ENCODE measurements at places on chromosomes 3 and 15. TPM values are rescaled to one million over a fixed set of nuclear protein-coding genes. Genes with fewer than 3 reads are reported as not detected.
A peak's percentile ranks its signal among the peaks of the same experiment; 100 is the strongest.

DNA sequence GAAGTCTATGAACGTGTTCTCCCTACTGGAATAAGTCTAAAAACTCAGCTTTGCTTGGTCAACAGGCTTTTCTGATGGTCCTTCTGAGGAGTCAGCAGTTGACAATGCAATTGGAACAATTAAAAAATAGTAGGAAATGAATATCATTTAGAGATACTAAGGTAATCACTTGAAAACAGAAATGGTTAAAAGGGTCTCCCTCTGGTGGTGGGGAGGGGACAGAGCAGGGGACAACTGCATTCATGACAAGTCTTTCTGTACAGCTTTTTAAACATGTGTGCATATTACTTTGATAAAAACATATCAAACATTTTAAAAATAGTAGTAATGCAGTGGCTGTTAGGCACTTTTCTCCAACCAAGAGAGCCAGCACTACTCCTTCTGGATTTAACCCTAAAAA lies 119.9 kb upstream of the FHIT start:
- peak; percentile 46 for DNase-seq
- H3K4me1 ChIP-seq, result no peaks in the 10 kb centered on the region
- H3K36me3 ChIP-seq, result no peaks in the 10 kb centered on the region
- H3K27ac ChIP-seq, result no peak overlapping the region
- H3K4me3 ChIP-seq, result no peak overlapping the region
- H3K27me3 ChIP-seq, result no peaks in the 10 kb centered on the region

TNNC1 gene
- total RNA-seq, result 40.5 TPM

GRCh38 chr3:18382760-18383369 lies 42.3 kb downstream of the SATB1 start:
- H3K36me3 ChIP-seq, result no peaks in the 10 kb centered on the region
- H3K27ac ChIP-seq, result no peak overlapping the region
- DNase-seq, result no peak
- no peaks in the 10 kb centered on the region for H3K27me3 ChIP-seq
- no peak overlapping the region for H3K4me3 ChIP-seq

GRCh38 chr15:89499156-89499555 lies 2.8 kb upstream of the RHCG start:
- no peak overlapping the region for H3K27ac ChIP-seq
- DNase-seq, result no peak
- peaks cover 3% of the 10 kb centered on the region for H3K4me1 ChIP-seq
- H3K4me3 ChIP-seq, result no peak overlapping the region
- H3K36me3 ChIP-seq, result no peaks in the 10 kb centered on the region
- no peaks in the 10 kb centered on the region for H3K27me3 ChIP-seq

DNA sequence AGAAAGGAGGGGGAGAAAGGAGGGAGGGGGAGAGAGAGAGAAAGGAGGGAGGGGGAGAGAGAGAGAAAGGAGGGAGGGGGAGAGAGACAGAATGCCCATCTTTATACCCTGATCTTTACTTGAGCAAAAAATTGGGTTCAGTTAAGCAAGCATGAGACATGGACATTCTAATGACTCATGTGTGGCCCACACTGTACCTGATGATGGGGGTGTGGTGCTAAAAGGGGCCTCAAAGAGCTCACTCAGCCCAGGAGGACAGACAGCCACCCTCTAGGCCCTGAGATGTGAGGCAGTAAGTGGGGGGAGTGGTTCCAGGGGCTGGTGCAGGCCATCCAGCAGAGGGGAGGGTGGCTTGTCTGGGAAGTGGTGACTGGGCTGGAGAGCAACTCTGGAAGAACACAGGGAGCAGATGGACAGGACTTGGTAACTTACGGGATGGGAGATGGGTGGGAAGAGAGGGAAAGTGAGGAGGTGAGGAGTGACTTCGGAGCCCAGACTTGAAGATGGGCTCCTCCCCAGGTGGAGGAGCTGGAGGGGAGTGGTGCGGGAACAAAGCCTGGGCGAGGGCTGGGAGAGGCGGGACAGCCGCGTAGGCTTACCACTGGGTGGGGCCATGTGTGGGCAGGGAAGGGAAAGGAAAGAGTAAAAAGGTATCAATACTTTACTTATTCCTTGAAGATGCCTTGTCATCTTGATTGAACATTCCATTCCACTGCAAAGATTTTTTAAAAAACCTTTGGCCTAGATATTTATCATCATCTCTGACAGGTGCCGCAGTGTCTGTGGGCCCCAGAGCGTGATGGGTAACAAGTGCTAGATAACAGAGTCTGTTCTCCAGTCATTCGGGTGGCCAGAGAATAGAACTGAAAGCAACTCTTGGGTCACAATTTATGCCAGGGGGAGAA lies 32.3 kb downstream of the TSPAN3 start:
- peaks cover 1% of the 10 kb centered on the region for H3K36me3 ChIP-seq
- DNase-seq, result no peak
- H3K27ac ChIP-seq, result no peak overlapping the region
- H3K4me3 ChIP-seq, result no peak overlapping the region
- H3K27me3 ChIP-seq, result no peaks in the 10 kb centered on the region

- no peaks in the 10 kb centered on the region for H3K36me3 ChIP-seq
- H3K4me3 ChIP-seq, result no peak overlapping the region
- H3K27ac ChIP-seq, result no peak overlapping the region
- no peaks in the 10 kb centered on the region for H3K4me1 ChIP-seq
- H3K27me3 ChIP-seq, result no peaks in the 10 kb centered on the region
These were observed 584.4 kb upstream of the TBL1XR1 start for GRCh38 chr3:177781686-177782161.

DNA sequence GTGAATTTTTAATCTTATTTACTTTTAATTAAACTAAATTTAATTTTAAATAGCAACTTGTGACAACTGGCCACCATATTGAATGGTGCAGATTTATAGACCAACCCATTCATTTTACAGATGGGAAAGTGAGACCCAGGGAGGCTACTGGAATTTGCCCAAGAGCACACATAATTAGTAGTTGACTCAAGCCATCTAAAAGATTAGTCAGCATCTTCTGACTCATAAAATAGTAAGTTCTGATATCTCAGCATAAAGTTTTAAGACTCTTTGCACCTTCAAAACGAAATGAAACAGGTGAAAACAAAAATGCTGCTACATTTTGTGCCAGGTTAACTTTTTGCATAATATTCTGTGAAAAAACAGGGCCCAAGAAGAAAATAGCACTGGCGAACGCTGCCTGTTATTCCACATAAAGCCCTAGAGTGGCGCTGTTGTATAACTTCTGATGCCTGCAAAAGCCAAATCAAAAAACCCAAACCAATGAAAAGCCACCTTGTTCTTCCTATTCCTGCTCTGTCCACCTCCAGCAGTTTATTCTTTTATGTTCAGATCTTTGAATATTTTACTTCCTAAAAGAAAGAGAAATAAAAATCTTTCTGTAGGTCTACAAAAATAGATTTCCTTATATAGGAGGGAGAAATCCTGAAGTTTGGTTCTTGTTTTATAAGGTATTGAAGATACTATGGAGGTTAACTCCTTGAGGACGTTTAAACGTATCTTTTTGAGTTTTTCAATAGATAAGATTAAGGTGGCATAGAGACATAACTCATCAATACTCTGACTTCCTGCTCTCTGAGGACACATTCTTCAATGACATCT lies 62.8 kb downstream of the OTOL1 start:
- peaks cover 2% of the 10 kb centered on the region for H3K27me3 ChIP-seq
- no peaks in the 10 kb centered on the region for H3K4me1 ChIP-seq
- H3K27ac ChIP-seq, result no peak overlapping the region

GRCh38 chr3:176964661-176965060 lies 232.6 kb downstream of the TBL1XR1 start:
- no peak overlapping the region for H3K4me3 ChIP-seq
- no peaks in the 10 kb centered on the region for H3K27me3 ChIP-seq
- peaks cover 14% of the 10 kb centered on the region for H3K4me1 ChIP-seq
- no peaks in the 10 kb centered on the region for H3K36me3 ChIP-seq
- H3K27ac ChIP-seq, result no peak overlapping the region
- no peak for DNase-seq

OCA2 gene
- total RNA-seq, result 0.57 TPM
